Activated CD8-positive, alpha-beta memory T cell treated with anti-CD3 and anti-CD28 coated beads for 1 hour (primary cell): ENCODE measurements at places on chromosomes 7 and 10.

- no peak for DNase-seq
Observed at GRCh38 chr10:60798031-60798430, 19.8 kb downstream of the CDK1 start.

DNA sequence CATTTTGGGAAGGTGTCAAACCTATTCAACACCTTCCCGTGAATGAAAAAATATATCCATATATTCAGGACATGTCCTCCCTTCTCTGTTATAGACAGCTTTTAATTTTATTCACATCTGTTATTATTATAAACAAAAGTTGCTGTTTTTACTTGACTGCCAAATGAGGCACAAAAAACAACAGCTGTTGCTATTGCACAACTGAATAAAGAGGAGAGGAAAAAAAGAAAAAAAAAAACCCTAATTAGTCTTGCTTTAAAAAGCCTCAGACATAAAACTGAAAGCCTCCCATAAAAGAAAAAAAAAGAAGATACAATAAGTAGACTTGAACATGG is 153.4 kb downstream of the BMPER start:
- DNase-seq: no peak

GRCh38 chr7:39623732-39624441 is 515 bp downstream of the RALA start:
- DNase-seq: no peak

- no peak for DNase-seq
Observed at GRCh38 chr10:34492081-34492480, 323.0 kb downstream of the PARD3 start.

DNA sequence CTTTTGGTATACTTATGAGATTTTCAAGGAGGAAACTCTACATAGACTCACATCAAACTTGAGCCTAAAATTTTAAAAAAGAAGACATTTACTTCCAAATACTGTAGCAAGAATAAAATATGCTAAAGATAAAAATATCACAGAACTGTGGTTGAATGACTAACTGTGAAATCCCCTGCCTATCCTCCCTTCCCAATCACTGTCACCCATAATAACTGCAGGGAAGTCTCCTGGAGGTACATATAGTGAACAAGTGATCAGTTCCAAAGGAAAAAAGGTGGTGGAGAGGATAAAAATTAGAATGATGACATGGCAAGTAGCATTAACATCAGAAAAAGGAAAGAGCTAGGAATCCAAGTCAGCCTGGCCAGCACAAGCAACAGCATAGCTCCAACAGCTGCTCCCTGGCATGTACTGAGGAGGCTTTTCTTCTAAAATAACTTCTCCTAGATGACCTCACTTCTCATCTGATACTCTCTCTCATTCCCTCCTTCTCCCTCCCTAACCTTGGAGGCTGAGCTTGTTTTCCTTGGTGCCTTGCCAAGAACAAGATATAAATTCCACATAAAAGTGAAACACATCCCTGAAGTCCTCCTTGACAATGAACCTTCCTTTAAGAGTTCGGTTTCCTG is 124.0 kb downstream of the IQUB start:
- no peak for DNase-seq

- DNase-seq: no peak
Observed at GRCh38 chr7:22181663-22182062, 175.3 kb downstream of the RAPGEF5 start.

DNA sequence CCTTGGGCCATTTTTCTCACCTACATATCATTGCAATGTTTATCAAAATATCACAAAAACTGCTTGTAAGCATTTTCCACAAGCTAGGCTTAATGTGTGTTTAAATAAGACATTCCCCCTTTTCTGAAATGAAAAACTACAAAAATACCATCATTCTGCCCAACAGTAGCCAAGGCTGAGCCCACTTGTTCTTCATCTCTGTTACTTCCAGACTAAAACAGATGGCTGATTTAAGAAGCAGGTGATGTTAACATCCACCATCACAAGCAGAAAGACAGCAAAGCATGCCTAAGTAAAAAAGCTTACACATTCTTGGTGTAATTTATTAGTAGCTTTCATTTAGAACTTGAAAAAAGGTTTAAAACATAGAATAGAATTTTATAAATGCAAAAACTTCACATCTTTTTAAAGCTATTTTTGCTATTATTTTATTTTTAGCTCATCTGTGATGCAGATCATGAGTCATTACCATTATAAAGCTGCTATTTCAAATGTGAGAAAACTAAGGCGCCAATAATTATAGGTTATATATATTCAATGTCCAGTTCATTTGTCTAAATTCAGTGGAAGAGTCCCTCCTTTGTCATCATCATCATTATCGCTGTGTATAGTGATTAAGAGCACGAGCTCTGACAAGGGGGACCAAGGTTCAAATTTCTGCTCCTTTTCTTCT is 109.4 kb downstream of the RELN start:
- DNase-seq: no peak

DNA sequence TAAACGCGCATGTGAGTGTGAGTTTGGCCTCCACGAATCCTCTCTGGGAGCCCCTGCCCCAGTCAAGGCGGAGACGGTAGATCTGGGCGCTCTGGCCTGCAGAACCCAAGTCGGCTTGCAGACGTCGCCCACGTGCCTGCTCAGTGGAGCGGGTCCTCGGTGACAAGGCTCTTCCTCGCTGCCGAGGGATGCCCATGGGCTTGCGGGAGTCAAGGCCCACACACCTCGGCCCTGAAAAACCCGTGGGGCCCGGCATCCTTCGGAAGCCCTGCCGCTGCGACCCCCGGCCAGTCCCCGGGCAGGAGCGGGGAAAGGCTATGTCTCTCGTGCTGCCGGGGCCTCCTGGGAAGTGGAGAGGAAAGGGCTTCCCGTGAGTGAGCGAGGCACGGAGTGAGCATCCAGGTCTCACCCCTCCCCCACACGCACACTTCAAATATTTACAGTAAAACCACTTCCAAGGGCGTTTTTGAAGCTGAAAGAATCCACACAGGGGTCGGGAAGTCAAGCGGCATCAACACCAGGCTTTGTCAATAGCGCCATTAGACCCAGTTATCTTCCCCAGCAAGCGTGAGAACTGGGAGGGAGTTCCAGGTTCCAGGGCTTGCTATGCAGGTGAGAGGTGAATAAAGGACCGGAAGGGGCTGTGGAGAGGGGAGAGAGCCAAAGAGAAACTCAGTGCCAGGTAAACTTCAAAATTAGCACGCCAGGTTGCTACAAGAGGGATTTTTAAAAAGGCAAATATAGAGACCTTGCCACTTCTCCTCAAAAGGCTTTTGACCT is 1.1 kb upstream of the MNX1 start:
- DNase-seq: no peak

GRCh38 chr7:131010029-131010716 is 276.2 kb upstream of the KLF14 start:
- DNase-seq: no peak

DNA sequence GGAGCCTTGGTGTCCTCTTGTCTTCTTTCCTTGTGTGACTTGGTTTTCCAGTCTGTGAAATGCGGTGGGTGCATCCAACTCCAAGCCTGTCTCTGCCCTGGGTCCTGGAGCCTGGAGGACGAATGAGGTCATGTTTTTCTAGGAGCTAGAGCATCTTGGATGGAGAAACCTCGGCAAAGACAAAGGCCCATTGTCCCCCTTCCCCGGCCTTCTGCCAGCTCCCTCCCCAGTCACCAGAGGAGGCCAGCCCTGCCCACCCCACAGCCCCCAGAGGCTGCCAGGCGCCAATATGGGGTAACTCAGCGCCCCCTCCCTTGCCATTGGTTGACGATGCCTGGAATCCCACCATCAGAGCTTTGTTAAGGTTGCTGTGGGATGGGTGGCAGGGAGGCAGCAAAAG is 40.4 kb downstream of the KCTD7 start:
- DNase-seq: no peak

- no peak for DNase-seq
Observed at GRCh38 chr7:126659124-126659523, 593.6 kb downstream of the GRM8 start.

DNA sequence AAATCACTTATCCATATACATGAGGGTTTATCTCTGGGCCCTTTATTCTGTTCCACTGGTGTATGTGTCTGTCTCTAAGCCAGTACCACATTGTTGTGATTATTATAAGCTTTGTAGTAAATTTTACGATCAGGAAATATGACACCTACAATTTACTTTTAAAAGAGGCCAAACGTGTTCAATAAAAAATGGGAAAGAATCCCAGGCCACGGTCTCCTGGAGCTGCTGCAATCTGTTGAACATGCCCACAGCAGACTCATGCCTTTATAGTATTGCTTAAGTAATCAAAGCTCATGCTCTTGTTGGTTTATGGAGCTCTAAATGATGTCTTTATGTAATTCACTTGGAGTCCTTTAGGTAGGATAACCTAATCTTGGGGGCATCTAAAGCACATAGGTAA is 273.0 kb downstream of the ZMYND11 start:
- no peak for DNase-seq

GRCh38 chr7:44326261-44327125 is 1.1 kb upstream of the CAMK2B start:
- no peak for DNase-seq

DNA sequence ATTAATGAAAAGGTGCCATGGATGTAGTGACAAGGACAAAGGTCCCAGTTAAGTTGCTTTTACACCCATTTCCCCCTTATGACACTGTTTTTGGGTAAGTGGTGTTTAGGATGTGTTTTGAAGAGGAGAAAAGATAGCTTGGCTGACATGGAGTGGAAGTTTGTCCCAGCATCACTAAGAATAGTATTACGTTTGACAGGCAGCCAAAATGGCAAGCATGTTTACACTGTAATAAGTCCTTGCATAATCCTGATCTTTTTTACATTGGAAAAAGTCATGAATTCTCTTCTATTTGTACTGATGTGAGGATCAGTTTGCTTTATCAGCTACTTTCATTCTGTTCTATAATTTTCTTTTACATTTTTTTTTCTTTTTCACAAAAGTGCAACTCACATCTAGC is 137.8 kb downstream of the CHRM2 start:
- DNase-seq: no peak

- DNase-seq: no peak
Observed at GRCh38 chr7:81929386-81929785, 159.5 kb upstream of the HGF start.

- no peak for DNase-seq
Observed at GRCh38 chr10:99920486-99920885, 89.3 kb downstream of the DNMBP start.

- DNase-seq: no peak
Observed at GRCh38 chr10:24168258-24169170, 40.4 kb upstream of the KIAA1217 start.

DNA sequence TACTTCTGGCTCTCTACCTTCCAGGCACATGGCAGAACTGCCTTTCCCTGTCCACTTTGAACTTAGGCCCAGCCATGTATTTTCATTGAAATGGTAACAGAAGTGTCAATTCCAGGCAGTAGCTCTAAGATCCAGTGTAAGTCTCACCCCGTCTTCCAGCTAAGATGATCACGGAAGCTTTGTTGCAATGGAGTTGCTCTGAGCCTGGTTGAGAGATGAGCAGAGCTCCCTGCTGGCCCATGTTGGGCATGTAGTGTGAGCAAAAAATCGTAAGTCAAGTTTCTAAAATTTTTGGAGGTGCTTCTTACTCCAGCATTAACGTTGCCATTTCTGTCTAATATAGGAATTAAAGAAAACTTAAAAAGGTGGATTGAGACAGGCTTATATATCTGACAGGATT is 274.4 kb downstream of the IPMK start:
- DNase-seq: no peak

DNA sequence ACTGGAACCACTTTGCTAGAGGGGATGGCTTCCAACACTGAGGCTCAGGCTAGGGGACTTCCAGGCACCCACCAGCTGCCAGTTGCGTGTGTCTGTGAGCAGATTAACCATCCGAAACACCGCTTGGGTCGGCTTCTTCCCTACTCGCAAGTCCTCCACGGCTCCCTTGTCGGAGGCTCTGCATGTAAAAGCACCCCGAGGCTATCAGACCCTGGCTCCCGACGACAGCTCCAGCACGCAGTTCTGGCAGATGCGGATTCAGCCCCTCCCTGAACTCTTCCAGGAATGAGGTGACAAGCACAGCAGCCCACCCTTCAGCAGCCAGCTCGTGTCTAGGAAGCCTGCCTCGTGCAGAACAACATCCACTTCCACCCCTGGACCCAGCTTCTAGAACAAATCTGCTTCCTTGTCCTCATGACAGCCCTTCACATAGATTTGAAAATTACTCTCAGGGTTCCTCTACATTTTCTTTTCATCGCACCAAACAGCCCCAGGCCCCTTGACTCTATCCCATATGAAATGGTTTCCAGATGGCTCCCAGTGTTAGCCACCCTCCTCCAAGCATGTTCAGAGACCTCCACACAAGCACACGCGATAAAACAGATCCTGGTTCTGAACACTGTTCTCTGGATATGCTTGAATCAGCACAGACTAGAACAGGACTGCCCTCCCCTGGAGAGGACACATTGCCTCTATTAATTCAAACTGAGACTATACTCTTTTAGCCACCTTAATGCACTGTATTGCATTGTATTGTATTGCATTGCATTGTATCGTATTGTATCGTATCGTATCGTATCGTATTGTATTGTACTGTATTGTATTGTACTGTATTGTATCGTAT is 44.6 kb downstream of the SLIT1 start:
- no peak for DNase-seq

GRCh38 chr10:1022413-1022812 is 3.2 kb downstream of the IDI2 start:
- DNase-seq: no peak

- DNase-seq: no peak
Observed at GRCh38 chr7:35736725-35737124, 41.8 kb upstream of the HERPUD2 start.

DNA sequence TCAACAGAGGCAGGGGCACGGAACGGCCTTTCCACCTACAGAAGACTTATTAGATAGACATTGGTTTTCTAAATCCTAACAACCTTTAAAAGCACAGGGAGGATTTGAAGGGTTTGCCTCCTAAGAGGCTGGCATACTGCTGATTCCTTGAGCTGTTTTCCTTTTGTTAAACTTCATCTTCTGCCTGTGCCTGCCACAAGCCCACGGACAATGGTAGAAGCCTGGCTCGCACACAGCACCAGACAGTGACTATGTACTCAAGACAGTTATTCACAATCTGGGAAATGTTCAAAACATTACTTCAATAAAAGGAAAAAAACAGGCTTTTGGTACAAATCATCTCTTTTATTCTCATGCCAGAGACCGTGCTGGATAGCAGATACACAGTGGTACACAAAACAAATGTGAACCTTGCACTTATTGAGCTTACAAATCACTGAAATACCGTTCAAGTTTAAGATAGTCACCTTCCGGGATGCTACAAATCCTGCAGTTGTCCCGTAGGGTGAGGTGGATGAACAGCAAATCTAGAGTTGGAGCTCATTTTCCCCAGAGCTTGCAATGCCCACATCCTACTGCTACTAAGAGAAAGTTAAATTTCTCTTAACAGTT is 63.9 kb downstream of the VPS41 start:
- DNase-seq: no peak

- DNase-seq: no peak
Observed at GRCh38 chr10:112913661-112914287, 36.3 kb upstream of the TCF7L2 start.

- no peak for DNase-seq
Observed at GRCh38 chr10:18290651-18291313, 150.6 kb downstream of the CACNB2 start.
